ENCODE measurements at places on chromosomes 7 and 10.

DNA sequence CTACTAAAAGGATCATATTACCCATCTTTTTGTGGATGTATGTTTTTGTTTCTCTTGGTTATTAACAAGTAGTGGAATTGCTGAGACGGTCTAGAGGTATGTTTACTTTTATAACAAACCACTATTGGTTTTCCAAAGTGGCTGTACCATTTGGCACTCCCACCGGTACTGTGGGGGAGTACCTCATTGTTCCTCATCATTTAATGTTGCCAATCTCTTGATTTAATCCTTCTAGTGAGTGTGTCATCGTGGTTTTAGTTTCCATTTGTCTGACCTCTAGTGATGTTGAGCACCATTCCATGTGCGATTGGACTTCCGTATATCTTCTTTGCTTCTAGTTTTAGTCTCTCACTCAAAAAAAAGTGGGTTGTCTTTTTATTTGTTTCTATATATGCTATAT, 50.4 kb downstream of the RBM33 start:
- no peak for DNase-seq

- peak; percentile 71 for DNase-seq
Observed at GRCh38 chr10:24383681-24384106, 174.8 kb downstream of the KIAA1217 start.

- no peak for DNase-seq
Observed at GRCh38 chr7:12703881-12704280, 16.4 kb downstream of the ARL4A start.

- no peak for DNase-seq
Observed at GRCh38 chr7:74059037-74059436, 24.6 kb upstream of the LIMK1 start.

- DNase-seq = no peak
Observed at GRCh38 chr10:24255115-24255880, 46.4 kb downstream of the KIAA1217 start.

GRCh38 chr7:148700661-148701064, 2.0 kb downstream of the CUL1 start:
- DNase-seq = peak; percentile 81

DNA sequence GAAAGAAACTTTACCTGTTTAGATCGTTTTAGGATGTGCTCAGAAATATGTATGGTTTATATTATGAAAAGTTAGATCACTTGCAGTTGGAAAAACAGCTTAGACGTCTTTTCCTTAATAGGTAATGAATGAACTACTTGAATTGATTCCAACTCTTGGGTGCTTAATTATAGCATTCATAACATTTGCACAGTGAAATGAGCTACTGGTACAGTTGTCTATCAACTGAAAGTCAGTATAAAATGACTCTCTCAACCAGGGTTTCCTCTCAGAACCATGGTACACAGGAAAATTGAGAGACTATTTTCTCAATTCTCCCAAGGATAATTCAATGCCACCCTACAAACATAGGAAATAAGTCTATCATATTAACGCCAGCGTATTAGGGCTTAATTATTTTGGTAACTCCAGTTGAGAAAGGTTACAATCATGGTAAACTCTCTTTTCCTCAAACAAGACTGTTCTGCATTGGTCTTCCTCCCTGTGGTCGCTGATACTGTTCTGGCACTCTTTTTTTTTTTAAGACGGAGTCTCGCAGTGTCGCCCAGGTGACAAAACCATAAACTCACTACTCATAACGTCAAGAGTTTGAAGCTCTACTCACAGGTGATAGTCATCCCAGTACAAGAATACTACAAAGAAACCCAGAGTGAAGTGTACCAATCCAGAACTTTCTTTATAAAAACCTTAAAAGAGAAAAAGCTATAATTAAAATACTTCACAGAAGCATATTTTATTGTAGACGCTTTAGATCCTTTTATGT, 2.0 kb downstream of the ANLN start:
- DNase-seq = peak; percentile 31

DNA sequence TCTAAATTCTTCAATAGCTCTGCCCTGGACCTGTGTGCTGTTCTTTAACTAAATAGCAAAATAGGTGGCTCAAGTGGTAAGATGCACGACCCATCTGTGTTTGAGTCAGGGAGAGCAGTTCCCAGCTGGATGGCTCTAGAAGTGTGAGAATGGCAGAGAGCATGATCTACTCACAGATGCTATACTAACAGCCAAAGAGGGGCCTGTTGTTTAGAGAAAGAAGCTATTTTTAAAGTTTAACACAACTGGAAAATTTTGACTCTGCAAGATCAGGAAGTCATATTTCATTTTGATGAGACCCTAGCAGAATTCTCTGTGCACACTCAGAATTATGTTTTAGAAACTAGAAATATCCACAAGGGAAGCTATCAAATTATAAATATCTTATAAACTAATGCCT, 87.4 kb upstream of the PIP4K2A start:
- DNase-seq = no peak

DNA sequence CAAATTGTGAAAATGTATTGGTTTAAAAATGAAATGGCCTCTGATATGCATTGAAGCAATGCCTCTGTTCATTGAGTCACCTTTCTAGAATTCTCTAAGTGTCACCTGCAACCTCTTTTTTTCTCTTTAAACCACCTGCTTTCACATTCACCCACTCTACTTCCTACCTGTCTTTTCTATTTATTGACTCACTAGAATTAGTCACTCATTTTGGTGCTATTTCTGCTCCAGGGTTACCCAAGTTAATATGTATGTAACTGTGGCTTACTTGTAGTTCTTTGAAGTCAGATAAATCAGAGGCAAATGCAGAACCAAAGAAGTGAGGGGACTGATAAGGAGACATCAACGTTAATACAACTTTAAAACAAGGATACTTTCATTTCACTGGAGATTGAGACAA, 674.7 kb downstream of the CCSER2 start:
- no peak for DNase-seq

DNA sequence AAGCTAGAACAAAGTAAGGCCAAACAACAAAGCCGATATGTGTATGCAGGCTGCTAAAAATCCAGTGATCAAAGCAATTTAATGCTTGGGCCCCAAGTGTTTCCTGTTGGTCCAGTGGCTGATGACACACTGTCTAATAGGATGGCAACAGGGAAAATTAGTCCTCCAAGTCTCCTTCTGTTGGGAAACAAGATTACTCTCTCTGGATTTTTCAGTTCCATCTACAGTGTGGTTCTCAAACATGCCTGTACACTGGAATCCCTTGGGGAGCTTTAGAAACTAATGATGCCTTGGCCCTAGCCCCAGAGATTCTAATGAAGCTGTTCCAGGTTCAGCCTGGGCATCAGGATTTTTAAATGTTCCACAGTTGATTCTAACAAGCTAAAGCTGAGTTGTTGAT, 198.7 kb downstream of the AHR start:
- DNase-seq = no peak

GRCh38 chr10:97538411-97538810, 34.2 kb upstream of the ANKRD2 start:
- no peak for DNase-seq

DNA sequence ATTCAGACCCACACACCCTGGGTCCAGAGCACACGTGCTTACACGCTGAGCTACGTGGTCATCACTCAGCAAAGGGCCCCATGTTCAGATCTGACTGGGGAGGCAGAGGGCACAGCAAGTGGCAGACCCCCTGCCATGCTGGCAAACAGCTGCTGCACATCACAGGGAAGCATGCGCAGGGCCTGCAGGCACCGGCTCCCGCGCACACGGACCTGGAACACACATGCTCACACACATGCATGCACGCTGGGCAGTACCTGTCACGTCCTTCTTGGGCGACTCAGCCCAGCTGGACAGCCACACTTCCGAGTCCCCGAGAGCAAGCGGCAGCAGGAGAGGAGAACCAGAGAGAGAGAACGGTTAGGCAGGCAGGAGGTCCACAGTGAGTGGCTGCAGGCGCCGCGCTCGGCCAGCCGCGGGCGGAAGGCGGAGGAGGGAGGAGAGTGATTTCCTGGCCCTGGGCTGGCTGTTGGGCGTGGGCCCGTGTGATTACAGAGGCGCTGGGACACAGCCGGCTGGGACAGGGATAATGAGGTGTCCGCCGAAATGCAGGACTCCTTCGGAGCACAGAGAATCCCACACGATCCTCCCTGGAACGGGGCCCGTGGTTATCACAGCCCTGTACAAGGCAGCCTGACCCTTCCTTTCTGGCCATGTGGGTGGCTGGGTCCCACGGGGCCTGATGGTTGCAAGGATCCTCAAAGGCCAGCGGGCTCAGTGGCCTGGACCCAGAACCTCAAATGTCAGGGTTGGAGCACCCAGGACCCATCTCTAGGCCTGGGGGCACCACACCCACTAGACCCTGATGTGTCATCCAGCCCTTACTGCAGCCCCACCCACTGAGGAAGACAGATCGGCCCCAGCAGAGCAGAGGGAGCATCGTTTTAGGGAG, 175.1 kb downstream of the NEURL1 start:
- peak; percentile 16 for DNase-seq

GRCh38 chr7:142871260-142872105, 14.1 kb downstream of the TRPV6 start:
- DNase-seq = no peak

DNA sequence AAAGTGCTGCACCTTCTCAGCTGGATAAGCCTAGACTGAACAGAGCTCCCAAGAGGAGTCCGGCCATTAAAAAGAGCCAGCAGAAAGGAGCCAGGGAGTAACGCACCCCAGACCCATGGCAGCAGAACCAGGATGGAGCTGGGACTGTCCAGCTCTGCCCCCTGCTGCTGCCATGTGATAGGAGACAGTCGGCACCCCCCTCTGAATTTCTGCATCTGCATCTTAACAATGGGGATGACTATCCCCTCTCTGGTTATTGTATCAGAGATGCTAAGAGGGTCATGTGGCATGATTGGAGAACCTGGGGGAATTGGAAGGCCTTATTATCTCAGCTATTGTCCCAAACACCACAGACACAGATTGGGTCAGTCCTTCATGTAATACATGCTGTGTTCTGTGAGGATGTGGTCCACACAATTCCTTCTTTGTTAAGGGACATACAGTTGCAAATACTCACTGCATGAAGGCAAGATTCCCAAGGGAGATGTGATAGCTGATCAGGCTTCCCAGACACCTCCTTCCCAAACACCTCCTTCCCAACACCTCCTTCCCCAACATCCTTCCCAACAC, 29.3 kb downstream of the PLEKHS1 start:
- DNase-seq = no peak

DNA sequence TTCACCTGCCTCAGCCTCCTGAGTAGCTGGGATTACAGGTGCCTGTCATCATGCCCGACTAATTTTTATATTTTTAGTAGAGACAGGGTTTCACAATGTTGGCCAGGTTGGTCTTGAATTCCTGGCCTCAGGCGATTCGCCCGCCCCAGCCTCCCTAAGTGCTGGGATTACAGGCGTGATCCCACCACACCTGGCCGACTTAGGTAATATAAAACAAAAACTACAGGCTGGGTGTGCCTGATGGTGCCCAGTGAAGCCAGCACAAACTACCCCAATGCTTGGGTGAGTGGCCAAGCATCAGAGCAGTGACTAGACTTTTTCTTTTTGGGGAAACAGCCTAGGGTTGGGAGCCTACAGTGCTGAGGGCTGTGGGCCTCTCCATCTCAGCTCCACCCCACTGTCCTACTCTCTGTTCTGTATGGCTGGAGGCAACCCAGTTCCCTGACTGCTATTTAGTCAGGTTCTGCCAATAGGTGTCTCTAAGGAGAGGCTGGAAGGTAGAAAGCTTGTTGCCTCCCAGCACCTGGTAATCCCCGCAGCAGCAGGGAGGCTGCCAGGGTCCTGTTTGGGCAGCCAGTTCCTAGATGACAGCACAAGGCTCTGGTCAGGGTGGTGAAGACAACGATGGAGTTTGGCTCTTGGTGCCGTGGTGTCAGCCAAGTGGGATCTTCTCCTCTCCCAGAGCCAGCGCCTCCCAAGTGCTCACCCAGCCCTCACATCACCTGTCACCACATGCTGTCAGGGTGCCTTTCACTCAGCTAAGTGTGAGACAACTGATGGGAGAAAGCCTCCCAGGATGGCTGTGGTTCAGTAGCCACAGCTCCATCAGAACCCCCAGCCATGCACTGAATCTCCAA, 10.4 kb upstream of the NACAD start:
- no peak for DNase-seq

DNA sequence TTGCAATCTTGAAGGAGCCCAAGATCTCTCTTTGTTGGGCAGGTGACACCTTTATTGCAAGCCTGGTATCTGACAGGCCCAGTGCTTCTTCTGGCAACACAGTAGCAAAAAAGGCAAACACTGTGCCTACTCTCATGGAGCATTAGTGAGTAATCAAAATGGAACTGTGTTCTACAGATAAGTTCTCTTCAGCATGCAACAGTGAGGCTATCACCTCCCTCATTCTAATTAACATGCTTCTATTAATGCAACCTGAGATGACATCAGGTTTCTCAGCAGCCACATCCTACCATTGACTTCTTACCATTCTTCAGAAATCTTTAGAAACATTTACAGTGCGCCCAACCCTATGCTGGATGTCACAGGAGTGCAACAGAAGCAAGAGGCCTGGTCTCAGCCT, 77.9 kb upstream of the KCNMA1 start:
- no peak for DNase-seq

GRCh38 chr10:18332048-18332447, 191.8 kb downstream of the CACNB2 start:
- DNase-seq = no peak

- DNase-seq = no peak
Observed at GRCh38 chr10:111148025-111148424, 71.2 kb downstream of the ADRA2A start.

DNA sequence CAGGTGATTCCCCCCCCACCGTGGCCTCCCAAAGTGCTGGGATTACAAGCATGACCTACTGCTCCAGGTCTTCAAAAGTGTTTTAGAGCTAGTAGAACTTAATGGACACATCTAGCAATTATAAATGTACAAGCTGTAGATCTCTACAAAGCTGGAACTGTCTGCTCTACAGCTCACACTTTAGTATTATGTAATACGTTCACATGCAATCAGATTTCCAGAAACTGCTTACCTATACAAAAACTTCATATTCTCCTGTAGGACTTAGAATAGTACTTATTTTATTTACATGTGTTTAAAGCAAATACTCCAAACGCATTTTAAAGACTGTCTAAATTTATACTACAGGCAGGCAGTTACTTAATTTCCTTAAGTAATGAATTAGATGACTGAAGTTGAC, 39.2 kb upstream of the ASL start:
- no peak for DNase-seq

DNA sequence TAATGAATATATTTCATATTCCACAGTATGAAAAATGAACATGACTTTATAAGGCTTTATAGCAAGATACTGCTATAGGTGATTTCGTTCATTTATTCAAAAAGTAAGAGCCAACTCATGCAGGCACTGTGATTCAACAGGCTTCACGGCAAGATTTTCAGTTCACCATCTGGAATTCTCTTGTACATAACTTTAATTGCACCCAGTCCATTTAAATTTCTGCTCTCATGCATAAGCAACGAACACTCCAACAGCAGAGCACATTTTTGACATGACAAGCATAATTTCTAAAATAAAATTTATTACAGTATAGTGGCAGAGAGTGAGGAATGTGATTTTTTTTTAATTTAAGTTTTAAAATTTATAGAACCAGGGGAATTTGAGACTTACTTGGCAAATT, 436.1 kb downstream of the PHTF2 start:
- DNase-seq = no peak

Data from activated naive CD4-positive, alpha-beta T cell treated with anti-CD3 and anti-CD28 coated beads for 36 hours (primary cell).